ENCODE measurements at places on chromosomes 1 and 21.
A peak's percentile ranks its signal among the peaks of the same experiment; 100 is the strongest.

GRCh38 chr1:81512252-81513003 lies 288.3 kb upstream of the ADGRL2 start:
- no peak for DNase-seq

DNA sequence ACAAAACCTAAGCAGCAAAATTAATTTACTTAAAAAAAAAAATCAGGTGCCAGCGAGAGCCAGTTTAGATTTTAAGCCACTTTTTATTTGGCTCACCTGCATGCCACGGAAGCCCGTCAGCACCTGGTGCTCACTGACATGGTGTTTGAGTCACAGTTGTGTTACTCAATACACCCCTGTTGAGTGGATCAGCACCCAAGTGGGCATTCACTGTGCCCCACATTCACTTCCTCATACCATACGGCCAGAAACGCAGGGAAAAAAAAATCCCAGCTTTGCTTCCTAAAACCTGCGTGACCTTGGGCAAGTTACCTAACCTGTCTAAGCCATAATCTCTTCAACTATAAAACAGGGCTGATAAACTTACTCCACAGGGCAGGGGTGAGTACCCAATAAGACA lies 42.8 kb upstream of the SIM2 start:
- no peak for DNase-seq

DNA sequence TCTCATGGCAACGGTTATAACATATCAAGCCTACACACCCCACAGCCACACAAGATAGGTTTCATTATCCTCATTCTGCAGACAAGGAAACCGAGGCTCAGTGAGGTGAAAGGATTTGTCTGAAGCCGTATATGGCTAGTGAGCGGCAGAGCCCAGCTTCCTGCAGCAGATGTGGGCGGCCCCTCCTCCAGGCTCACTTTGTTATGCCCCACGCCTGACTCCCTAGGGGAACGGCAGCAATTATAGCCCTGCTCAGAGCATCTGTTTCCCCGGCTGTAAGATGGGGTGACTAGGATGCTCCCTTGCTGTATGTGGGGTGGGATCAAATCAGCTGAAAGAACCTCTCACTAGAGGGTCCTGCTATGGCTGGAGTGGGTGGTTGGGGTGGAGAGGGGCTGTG lies 22.1 kb downstream of the GRHL3 start:
- no peak for DNase-seq

- no peak for DNase-seq
Observed at GRCh38 chr1:244843148-244843978, 7.9 kb downstream of the COX20 start.

- no peak for DNase-seq
Observed at GRCh38 chr1:221740369-221740992, 1.4 kb downstream of the DUSP10 start.

DNA sequence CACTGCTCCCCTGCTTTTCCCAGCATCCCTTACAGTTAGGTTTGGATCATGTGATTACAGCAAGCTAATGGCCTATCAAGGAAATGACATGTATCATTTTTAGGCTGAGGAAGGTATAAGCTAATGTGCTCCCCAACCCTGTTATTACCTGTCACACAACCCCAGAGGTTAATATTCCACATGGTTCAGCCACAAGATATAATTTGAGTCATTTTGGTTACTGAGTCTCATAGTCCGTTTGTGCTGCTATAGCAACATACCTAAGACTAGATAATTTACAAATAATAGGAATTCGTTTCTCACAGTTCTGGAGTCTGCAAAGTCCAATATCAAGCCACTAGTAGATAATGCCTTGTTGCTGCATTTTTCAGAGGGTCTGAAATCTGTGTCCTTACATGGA lies 29.1 kb upstream of the SLC16A1 start:
- no peak for DNase-seq

- peak; percentile 83 for DNase-seq
Observed at GRCh38 chr1:67559222-67559700, 125.7 kb upstream of the GADD45A start.

- DNase-seq = peak; percentile 66
Observed at GRCh38 chr1:12230549-12231275, 882 bp downstream of the VPS13D start.

DNA sequence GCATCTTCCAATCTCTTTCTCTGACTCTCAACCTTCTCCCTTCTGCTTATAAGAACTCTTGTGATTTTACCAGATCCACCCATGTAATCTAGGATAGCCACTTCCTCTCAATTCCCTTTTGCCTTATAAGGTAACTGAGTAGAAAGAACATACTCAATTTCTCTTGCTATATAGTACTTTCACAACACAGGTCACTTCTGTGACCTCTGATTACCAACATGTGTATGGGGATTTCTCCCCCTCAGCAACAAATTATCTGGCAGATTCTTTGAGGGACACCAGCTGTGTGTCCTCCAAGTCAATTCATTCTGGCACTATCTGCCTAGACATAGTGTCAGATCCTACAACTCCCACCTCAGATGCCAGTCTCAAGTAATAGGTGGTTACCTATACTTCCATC lies 62.5 kb downstream of the IL23R start:
- no peak for DNase-seq

- DNase-seq = no peak
Observed at GRCh38 chr1:210841926-210842625, 291.9 kb downstream of the KCNH1 start.

DNA sequence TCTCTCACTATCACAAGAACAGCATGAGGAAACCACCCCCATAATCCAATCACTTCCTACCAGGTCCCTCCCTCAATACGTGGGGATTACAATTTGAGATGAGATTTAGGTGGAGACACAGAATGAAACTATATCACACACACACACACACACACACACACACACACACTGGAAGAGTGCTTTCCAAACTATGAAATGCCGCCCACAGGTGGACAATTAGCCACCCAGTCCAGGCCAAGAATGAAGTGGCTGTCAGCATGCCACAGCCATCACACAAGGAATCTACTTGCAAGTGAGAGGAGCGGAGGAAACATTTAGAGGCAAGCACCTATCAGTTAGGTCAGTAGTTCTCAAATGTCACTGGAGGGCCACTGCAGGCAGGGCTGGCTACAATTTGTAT lies 105.4 kb upstream of the HOOK1 start:
- no peak for DNase-seq

DNA sequence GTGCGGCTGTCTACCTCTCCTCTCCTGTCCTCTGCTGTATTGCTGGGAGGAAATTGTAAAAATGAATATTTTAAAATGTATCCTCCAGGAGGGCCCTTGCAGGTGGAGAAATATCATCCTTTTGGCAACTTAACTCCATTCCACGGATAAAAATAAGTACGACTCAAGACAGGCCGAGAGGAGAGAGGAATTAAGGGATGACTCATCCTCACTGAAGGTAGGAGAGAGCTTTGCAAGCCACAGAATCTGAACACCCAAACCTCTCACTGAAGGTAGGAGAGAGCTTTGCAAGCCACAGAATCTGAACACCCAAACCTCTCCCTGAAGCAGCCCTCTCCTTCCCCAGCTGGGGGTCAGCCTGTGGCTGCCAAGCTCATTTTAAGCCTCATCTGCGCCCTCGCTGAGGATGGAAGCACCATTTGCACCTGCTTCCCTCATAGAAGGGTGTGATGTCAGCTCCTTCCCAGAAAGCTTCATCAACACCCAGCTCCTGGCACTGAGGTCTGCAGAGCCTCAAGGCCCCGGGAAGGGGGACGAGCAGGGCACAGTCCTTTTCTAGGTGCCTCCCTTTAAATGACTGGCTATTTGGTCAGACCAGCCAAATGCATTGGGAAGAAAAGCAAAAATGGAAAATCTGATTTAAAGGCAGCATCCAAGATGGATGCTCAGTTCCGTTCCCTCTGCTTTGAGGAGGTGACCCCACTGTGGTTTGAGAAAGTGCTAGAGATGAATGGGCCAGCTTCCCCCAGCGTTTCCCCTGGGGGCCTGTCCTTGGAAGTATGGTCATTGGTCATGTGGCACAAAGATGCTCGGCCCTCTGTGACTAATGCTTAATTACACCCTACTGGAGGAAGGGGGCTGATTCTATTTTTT lies 12.9 kb upstream of the SELENON start:
- peak; percentile 52 for DNase-seq

- DNase-seq = no peak
Observed at GRCh38 chr21:41960386-41960785, 6.6 kb upstream of the C2CD2 start.

GRCh38 chr1:215005656-215006345 lies 76.7 kb upstream of the KCNK2 start:
- no peak for DNase-seq

DNA sequence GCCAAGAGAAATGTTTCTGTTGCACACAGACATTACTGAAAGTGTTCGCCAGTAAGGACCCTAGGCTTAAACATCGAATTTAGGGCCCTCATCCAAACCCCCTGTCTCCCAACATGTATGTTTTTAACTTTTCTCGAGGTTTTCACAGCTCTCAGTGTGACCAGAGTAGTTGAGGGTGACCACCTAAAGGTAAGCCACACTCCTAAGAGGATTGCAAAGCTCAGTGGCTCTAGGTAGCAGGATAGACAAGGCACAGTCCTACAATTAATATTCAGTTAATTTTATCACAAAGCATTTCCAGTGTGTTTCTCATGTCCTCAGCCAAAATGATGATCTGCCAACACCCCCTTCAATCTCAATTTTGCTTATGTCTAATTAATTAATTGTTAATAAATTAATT lies 695 bp upstream of the ALG14 start:
- no peak for DNase-seq

- no peak for DNase-seq
Observed at GRCh38 chr1:9406111-9406510, 113.4 kb downstream of the SPSB1 start.

DNA sequence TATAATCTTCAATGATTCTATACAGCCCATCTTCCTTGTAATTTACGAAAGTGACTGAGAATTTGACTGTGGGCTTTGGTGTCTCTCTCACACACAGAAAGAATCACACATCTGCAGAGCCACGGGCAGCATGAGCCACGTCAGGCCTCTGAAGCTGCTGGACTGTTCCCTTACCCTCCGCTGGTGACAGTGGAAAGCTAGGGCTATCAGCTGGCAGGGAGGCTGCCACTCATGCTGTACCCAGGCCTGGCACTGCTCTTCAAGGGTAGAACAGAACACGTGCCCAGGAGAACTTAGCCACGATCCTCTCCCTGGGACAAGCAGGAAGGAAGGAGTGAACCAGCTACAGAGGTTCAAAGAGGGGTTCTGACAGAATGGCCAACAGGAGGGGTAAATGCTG lies 90.7 kb downstream of the JAK1 start:
- DNase-seq = no peak

DNA sequence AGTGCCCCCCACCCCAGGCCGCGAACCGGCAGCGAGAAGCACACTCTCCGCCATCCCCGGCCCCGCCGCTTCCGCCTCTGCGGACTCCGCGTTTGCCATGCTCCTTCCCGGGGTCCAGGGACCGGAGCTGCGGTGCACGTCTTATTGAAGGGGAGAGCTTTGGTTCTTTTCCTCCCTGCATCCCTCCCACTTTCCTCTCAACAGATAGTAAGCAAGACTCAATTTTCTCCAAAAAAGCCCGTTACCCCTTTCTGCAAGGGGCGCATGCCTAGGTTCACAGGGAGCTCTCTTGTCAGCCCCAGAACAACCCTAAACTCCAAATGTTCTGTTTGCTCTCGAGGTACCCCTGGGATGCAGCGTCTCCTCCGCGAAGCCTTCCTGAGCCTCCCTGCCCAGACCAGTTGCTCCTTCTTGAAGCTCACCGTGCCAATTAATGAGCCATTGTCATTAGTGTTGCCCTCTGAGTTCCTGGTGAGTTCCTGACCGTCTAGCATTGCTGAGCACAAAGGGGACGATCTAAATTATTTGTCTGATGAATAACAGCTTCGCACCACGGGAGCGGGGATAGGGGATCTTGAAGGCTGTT lies 8.1 kb downstream of the FOXD3 start:
- DNase-seq = no peak

GRCh38 chr1:182368358-182368757 lies 23.2 kb downstream of the GLUL start:
- no peak for DNase-seq

DNA sequence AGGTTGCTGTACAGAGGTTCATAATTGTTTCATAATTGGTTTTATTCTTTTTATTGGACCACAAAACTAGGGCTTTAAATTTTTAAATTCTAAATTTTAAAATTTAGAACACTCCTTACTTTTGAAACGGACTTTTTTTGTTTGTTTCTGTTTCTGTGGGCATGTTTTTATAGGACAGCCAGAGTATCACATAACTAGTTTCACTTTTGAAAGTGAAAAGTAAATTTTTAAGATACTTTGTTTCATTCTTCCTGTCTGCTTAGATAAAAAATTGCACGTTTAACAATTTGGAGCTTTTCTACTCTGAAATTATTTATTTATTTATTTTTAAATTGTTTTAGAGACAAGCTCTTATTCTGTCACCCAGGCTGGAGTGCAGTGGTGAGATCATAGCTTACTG lies 29.7 kb downstream of the MDM4 start:
- DNase-seq = no peak

- peak; percentile 20 for DNase-seq
Observed at GRCh38 chr1:154695985-154696384, 88.0 kb upstream of the ADAR start.

- DNase-seq = peak; percentile 95
Observed at GRCh38 chr21:32256873-32257620, 21.8 kb downstream of the MIS18A start.

GRCh38 chr1:29171521-29171920 lies 10.2 kb downstream of the SRSF4 start:
- DNase-seq = no peak

DNA sequence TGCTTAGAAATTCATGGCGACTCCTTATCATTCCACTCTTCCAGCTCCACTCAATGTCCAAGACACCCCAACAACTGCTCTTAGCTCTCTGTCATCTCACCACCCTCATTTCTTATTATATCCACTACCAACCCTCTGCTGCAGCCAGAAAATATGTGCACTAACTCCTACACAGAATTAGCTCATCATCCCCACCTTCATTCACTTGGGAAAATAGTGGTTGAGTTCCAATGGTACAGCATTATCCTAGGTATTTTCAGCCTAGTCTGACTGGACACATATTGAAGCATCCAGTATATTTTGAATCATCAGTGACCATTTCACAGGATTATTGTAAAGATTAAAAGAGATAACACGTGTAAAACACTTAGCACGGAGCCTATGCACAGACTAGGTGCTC lies 16.7 kb upstream of the VSIG8 start:
- DNase-seq = no peak

All from AG08395 (cell line).